ENCODE measurements at places on chromosomes 5 and 9.

- H3K36me3 ChIP-seq: no peaks in the 10 kb centered on the region
- DNase-seq: no peak
- no peak overlapping the region for H3K27ac ChIP-seq
- H3K4me3 ChIP-seq: no peak overlapping the region
- no peaks in the 10 kb centered on the region for H3K27me3 ChIP-seq
Measured at GRCh38 chr5:2254406-2254805, 371.7 kb upstream of the IRX4 start.

DNA sequence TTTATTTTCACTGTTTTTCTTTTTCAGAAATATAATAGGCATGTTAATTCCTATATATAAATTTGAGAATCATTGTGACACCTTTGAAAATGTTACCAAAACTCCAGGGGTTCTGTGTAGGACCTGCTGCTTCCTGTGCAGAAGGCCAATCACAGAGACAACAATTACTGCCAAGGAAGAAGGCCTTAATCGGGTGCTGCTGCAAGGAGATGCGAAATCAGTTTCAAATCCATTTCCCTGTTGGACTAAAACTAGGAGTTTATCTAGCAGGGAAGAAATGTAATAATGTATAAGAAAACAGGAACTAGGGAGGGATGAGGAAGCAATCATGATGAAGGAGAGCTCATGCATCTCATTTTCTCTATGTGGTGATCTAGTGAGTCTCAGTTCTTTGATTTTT, 209.7 kb upstream of the NUDT12 start:
- no peaks in the 10 kb centered on the region for H3K27me3 ChIP-seq
- H3K27ac ChIP-seq: no peak overlapping the region
- DNase-seq: no peak
- H3K4me3 ChIP-seq: no peak overlapping the region
- H3K4me1 ChIP-seq: no peaks in the 10 kb centered on the region

DNA sequence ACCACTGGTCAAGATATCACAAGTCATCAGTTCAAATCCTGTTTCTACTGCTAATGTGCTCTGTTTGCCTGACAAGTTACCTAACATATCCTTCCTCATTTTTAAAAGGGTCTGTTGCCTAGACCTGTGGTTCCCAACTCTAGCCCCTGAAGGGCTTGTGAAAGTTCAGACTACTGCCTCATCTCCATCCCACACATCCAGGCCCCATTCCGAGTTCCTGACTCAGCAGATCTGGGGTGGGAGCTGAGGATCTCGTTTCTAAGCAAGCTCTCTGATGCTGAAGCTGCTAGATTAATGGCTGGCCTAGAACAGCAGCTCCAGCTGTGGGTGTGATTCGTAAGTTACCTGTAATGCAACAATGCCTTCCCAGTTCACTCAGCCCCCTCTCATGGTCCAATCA, 32.5 kb downstream of the S1PR3 start:
- H3K27me3 ChIP-seq: no peaks in the 10 kb centered on the region
- DNase-seq: no peak
- peaks cover 14% of the 10 kb centered on the region for H3K4me1 ChIP-seq
- H3K4me3 ChIP-seq: no peak overlapping the region

DNA sequence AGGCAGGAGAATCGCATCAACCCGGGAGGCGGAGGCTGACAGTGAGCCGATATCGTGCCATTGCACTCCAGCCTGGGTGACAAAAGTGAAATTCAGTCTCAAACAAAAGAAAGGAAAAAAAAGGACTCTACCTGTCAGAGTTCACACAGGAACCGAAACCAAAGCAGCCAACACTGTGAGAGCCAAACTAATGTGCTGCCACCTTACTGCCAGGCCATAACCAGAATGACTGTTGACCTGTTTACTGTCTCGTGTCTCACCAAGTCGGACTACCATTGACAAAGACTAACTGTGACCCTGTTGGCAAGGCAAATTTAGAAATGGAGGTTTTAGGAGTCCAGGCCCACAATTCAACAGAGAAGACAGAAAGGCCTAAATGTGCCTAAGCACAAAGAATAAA, 112.4 kb downstream of the ANXA2R start:
- H3K4me3 ChIP-seq: no peak overlapping the region
- no peaks in the 10 kb centered on the region for H3K36me3 ChIP-seq
- no peaks in the 10 kb centered on the region for H3K4me1 ChIP-seq
- H3K27me3 ChIP-seq: no peaks in the 10 kb centered on the region
- H3K27ac ChIP-seq: no peak overlapping the region

DNA sequence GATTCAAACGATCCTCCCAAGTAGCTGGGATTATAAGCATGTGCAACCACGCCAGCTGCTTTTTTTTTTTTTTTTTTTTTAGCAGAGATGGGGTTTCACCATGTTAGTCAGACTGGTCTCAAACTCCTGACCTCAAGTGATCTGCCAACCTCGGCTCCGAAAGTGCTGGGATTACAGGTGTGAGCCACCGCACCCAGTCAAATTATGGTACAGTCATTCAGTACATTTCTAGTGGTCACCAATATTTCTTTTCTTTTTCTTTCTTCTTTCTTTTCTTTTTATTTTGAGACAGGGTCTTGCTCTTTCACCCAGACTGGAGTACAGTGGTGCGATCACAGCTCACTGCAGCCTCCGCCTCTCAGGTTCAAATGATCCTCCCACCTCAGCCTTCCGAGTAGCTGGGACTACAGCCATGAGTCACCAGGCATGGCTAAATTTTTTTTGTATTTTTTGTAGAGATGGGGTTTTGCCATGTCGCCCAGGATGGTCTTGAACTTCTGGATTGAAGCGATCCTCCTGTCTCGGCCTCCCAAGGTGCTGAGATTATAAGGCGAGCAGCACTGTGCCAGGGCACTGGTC, 25.4 kb upstream of the DCP2 start:
- H3K4me3 ChIP-seq: no peak overlapping the region
- H3K27me3 ChIP-seq: no peaks in the 10 kb centered on the region
- no peaks in the 10 kb centered on the region for H3K4me1 ChIP-seq
- H3K27ac ChIP-seq: no peak overlapping the region
- DNase-seq: no peak
- no peaks in the 10 kb centered on the region for H3K36me3 ChIP-seq
